Psoas muscle (tissue), 8 donors: ENCODE measurements at places on chromosomes 3 and 15. TPM values are rescaled to one million over a fixed set of nuclear protein-coding genes. Genes with fewer than 3 reads are reported as not detected.

TXNRD3 gene
- 5.0 TPM for total RNA-seq

RASL12 gene
- 2.5 TPM for total RNA-seq

CACNA1D gene
- 0.82 TPM for total RNA-seq

SI gene
- total RNA-seq = not detected

FAM107A gene
- 19.0 TPM for total RNA-seq

DCLK3 gene
- 1.7 TPM for total RNA-seq

TP63 gene
- 29.6 TPM for total RNA-seq

TRAT1 gene
- 0.15 TPM for total RNA-seq

HMCES gene
- total RNA-seq = 37.1 TPM

NCEH1 gene
- total RNA-seq = 4.0 TPM

PPP1R14D gene
- total RNA-seq = not detected

CATSPER2 gene
- 1.4 TPM for total RNA-seq

ETV5 gene
- total RNA-seq = 46.7 TPM

MAP1A gene
- 7.1 TPM for total RNA-seq

MYD88 gene
- total RNA-seq = 4.4 TPM

GRCh38 chr3:78868570-78868969, 899.2 kb downstream of the ROBO1 start:
- DNase-seq = no peak

DNA sequence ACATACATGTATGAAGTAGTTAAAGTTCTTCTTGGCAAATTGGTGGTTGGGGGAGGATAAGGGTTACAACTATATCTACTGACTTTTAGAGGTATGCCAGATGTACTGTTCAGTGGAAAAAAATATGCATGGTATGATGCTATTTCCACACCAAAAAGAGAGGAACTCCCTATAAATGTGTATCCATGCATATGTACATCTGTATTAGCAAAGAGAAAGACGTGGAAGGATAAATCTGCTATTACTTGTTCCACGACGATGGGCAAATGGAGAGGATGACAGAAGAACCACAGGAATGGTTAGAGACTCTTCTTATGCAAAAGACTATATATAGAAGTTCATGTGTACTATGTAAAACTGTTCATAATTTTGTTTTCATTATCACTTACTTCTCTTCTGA, 197.6 kb downstream of the RORA start:
- DNase-seq = no peak

- no peak for DNase-seq
Measured at GRCh38 chr3:47423548-47424145, 42.8 kb downstream of the PTPN23 start.

GRCh38 chr15:80173022-80173759, 20.4 kb downstream of the FAH start:
- peak; percentile 78 for DNase-seq

DNA sequence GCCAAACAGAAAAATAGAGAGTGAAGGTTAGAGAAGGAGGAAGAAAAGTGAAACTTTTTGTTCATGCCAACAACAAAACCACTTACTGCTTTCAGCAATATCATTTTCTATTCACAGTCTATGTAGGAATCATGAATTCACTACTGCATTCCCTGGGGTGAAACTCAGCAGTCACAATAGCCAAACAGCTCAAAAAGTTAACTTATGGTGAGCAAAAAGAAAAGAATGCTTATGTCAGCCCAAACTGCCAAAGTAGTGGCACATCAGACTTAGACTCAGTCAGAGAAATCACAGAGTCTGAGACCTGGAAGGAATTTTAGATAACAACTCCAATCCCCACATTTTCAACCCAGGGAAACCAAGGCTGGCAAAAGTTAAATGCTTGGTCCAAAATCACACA, 238.7 kb upstream of the TMCO5A start:
- no peak for DNase-seq

- no peak for DNase-seq
Measured at GRCh38 chr3:55477306-55478303, 9.5 kb downstream of the WNT5A start.

DNA sequence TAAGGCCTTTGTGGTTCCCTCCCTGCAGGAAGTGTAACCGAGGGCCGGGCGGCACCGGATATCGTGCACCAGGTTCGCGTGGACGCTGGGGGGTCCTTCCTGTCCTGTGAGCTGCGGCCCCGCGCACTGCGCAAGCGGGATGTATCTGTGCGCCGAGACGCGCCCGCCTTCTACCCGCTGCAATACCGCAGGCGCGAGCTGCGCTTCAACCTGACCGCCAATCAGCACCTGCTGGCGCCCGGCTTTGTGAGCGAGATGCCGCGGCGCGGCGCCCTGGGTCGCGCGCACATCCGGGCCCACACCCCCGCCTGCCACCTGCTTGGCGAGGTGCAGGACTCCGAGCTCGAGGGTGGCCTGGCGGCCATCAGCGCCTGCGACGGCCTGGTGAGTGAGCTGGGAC, 35.9 kb downstream of the SAXO2 start:
- DNase-seq = no peak

DNA sequence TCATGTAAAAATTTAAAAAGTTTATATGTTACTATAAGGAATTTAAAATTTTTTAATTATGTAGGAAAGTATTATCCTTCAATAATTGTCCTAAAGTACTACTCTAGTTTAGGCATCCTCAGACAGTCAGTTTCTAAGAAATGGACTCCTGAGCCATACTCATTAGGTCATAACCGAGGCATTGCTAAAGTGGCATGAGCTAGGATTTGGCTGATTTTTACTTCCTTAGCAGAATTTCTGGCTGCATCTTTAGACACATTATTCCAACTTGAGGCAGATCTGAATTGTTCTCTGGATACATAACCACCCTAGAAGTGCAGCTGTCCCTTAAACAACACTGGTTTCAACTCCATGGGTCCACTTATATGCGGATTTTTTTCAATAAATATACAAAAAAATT, 38.3 kb downstream of the IFT57 start:
- no peak for DNase-seq

- no peak for DNase-seq
Measured at GRCh38 chr3:30737743-30738499, 131.5 kb downstream of the TGFBR2 start.

GRCh38 chr3:195609229-195609628, 25.5 kb upstream of the APOD start:
- DNase-seq = no peak

DNA sequence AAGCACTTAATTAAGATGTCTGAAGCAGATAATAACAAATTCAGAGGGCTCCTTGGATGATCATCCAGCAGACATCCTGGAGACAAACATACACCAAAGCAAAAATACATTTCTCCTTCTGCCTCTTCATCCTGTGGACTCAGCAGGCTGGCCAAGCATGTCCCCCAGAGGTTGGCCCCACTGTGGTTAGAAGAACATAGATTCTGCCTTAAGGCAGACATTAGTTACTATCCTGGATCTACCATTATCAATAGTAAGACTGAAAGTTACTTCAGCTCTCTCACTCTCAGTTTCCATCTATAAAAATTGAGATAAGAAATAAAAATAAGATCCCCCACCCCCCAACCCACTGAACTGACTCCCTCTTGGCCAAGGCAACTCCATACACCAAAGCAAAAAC, 28.6 kb upstream of the TGFBR2 start:
- DNase-seq = no peak

GRCh38 chr15:86756688-86757087, 677.0 kb downstream of the AGBL1 start:
- DNase-seq = no peak

DNA sequence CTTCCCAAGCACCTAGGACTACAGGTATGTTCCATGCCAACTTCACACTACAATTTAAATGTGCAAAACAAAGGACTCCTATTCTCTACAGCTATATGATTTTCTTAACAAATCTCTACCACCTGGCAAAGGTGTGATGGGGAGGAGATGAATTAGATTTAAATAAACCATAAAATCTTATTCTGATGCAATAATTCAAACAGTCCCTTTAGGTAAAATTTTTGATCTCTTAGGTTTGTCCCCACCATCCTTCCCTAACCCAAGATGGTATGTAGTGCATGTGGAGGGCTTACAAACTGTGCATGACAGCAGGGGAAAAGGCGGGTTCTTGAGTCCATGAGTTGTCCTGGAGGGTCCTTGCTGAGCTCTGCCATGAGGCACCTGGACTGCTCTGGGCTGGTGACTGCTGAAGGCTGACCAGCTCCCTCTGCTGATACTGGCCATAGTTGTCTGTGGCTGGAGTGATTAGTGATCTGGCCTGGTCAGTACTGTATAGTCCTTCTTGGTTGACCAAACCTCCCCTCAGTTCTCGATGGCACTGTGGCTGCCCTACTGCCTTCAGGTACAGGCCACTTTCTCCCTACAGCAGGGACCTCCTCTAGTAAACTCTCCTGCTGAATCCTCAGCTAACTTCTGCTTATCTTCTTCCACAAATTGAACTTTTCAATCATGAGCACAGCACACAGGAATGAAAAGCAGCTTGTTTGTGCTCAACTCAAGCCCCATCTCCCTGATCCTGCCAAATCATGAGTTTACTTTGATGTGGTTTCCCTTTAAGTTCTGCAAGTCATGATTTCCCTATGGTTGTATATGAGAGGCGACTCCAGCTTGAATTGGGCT, 30.1 kb downstream of the CFAP161 start:
- DNase-seq = no peak

GRCh38 chr3:118990823-118991560, 43.7 kb downstream of the IGSF11 start:
- no peak for DNase-seq

- DNase-seq = no peak
Measured at GRCh38 chr3:151501923-151502632, 41.2 kb upstream of the IGSF10 start.

DNA sequence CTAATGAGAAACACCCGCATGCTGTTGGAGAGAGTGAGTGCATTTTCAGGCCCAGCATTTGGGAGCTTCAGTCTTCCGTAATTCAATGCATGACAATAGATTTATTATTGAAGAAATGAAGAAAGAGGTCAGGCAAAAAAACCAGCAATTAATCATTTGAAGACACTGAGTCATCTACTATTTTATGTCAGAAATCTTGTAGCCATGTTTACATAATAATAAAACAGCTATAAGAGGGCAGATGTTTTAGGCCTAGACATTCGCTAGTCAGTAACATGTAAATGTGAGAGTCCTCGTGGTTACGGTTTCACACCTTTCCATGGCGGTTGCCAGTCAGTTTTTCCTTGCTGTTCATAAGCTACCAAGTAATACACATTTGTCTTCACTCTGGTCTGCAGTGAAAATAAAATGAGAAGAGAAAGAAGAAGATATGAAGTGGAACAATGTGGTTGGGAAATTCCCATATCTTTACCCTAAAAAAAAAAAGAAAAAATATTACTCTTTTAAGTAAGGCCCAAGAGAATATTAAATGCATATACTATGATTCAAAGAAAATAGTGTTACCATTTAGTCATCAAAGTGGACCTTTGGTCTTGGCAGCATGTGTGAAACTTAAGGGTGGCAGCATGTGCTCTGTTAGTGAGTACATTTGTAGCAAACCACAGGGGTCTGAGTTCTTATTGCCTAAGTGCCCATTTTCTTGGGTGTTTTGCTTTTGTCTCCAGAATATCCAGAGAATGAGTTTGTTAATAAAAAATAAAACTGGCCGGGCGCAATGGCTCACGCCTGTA, 140.5 kb upstream of the TBL1XR1 start:
- no peak for DNase-seq

- no peak for DNase-seq
Measured at GRCh38 chr15:60720086-60720485, 241.1 kb upstream of the ICE2 start.

DNA sequence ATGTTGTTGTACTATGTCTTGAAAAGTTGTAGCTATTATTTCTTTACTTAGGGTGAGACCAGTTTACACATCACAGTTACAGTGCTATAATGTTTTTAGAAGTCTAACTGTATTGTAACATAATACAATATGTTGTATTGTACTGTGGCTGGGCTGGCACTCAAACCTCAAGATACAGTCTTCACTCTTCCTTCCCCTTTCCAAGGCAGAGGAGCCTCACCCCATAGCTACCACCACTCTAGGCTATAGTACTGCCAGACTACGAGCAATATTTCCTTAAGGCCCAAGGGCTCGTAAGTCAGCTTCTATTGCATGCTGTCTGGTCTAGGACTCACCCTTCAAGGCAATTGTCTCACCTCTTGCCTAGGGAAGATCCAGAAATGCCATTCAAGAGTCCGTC, 597.7 kb downstream of the OTOL1 start:
- DNase-seq = no peak

GRCh38 chr3:11606865-11607440, 36.8 kb downstream of the VGLL4 start:
- DNase-seq = no peak

DNA sequence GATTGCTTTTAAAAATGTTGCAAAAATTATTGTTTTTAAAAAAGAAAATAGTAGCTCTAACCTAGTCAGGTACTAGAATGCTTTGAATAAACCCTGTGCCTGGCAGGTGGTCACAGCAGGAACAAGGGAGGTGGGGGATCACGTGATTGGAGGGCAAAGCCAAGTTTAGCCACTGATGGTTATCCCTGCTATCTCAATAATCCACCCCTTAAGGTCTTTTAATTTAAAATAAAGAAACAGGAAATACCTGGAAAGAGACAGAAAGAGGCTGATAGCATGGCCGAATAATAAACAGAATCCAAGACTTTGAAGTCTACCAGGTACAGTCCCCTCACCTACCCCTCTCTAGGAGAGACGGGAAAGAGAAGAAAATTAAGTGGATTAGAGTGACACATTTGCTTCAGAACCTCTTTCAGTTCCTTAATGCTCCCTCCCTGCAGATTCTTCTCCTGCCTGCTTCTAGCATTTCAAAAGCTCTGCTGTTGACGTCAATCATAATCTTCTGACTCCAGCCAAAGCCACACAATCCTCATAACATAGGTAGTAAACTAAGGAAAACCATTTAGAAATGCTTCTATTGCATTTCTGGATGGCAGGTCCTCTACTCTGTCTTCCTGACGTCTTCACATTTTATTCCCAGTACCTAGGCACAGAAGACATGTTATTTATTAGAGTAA, 303.4 kb upstream of the MME start:
- no peak for DNase-seq

- DNase-seq = peak; percentile 52
Measured at GRCh38 chr3:12178091-12178820, 19.5 kb upstream of the TIMP4 start.

- no peak for DNase-seq
Measured at GRCh38 chr15:45179221-45179985, 8.4 kb downstream of the SHF start.

- DNase-seq = peak; percentile 55
Measured at GRCh38 chr15:73924171-73924921, 1.9 kb upstream of the LOXL1 start.

DNA sequence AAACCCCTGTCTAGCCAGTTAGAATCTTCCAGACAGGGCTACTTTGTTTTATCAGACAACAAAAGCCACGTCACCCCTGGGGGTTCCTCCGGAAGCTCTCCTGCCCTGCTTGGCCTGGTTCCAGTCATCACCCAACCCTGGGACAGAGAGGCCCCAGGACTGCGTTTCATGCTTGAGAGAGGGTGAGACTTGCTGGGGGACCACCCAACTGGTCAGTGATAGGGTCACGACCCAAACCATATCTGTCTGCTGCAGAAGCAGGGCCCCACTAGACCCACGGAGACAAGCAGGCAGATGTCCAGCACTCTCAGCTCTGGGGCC, 1.2 kb downstream of the NT5DC2 start:
- DNase-seq = peak; percentile 60

- DNase-seq = no peak
Measured at GRCh38 chr15:101329309-101329863, 34.3 kb upstream of the SNRPA1 start.

GRCh38 chr3:58073301-58074108, 65.3 kb downstream of the FLNB start:
- DNase-seq = no peak
